ENCODE measurements at places on chromosomes 2 and 18.

DNA sequence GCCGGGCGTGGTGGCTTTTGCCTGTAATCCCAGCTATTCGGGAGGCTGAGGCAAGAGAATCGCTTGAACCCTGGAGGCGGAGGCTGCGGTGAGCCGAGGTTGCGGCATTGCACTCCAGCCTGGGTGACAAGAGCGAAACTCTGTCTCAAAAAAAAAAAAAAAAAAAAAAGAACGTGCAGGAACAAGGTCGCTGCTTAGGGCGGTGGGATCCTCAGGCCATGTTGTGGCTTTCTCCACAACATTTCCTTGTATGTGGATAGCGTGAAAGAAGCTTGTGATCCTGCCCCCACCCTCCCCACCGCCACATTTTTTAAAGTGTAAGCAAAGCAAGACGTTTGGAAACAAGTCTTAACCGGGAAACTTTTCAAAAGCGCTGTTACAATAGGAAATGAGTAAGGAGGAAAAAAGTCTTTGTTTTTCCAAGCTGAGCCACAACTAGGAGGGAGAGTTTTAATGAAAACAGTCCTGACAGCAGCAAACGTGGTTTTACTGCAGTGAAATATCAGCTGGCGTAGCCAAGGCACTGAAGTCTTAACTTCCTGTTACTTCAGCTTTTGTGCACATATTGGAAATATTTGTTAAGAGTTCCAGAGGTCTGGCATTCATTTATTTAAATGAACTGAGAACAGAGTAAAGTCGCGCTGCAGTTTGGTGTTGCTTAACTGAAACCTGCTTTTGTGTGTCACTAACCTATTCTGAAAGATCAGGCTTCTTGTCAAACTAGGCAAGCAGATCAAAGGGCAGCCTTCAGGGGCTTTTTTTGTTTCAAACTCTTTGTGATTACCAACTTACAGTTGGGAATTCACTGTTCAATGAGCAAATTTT lies 3.8 kb downstream of the TGIF1 start:
- peak; percentile 53 for DNase-seq

DNA sequence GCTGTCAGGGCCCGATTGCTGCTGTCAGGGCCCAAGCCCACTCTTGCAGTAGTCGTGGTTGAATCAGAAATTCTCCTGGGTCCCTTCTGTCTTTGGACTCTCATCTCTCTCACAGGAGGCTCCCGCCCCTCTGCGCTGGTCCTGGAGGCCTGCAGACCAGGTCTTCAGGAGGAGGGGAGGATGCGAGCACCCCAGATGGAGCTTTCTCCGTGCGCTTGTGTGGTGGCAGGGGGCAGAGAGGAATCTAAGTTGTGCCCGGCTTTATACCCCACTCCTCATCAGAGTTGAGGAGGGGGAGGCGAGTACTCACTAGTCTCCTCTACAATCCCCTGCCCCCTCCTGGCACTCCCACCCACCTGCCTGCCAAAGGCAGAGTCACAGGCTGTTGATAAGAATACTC lies 10.4 kb downstream of the EN1 start:
- DNase-seq, result no peak

- no peak for DNase-seq
These were observed 167.2 kb downstream of the HDAC4 start for GRCh38 chr2:239233576-239233975.

GRCh38 chr2:64260817-64261216 lies 116.6 kb upstream of the PELI1 start:
- no peak for DNase-seq

- DNase-seq, result no peak
These were observed 82.3 kb upstream of the RND3 start for GRCh38 chr2:150569761-150570160.

All from psoas muscle (tissue), 8 donors.